Left ventricle myocardium inferior (tissue), 1 donor: ENCODE measurements at places on chromosomes 12 and 14.
A peak's percentile ranks its signal among the peaks of the same experiment; 100 is the strongest.

GRCh38 chr12:121595520-121595919, 14.7 kb upstream of the KDM2B start:
- DNase-seq = no peak

DNA sequence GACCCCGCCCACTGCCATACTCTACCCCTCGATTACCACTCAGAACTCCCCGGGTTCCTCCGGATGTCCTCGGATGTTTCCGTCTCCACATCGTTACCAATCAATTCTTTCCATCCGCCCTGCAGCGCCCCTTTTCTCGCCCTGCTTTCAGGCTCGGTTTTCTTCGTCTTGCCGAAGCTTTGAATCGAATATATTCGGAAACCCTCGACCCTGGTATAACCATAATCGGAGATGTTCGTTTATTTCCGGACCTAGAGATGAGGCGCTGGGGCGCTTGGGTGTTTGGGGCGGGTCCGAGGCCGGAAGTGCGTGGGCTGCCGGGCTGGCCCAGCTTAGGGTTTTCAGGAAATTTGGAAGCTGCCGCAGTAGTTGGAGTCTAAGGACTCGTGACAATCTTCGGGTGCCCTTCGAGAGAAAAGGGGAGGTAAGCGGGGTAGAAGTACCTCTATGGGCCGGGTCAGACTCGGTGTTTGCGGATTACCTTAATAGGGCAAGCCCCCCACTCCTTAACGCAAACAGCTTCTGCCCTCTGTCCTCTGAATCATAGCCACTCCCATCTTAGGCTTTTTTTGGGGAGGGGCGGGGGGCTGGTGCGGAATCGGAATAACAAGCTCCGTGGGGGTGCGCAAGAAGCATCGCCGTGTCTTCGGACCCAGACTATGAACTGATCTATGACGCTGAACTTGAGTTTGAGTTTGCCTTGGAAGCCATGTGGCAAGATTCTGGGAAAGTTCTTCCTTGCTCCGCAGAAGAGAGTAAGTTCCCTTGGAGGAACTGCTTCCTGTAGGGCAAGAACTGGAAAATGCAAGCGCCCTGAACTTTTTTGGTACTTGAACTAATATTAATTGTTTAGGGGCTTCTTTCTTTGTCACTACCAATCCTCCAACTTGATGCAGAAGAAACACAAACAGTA, at the start of gene C14orf119:
Gene C14orf119 (plus strand): TSS at position 310 of the 913 bp plus-strand sequence. CDS start 2,154 bp downstream, outside the sequence.
- peak; percentile 100 for DNase-seq

DNA sequence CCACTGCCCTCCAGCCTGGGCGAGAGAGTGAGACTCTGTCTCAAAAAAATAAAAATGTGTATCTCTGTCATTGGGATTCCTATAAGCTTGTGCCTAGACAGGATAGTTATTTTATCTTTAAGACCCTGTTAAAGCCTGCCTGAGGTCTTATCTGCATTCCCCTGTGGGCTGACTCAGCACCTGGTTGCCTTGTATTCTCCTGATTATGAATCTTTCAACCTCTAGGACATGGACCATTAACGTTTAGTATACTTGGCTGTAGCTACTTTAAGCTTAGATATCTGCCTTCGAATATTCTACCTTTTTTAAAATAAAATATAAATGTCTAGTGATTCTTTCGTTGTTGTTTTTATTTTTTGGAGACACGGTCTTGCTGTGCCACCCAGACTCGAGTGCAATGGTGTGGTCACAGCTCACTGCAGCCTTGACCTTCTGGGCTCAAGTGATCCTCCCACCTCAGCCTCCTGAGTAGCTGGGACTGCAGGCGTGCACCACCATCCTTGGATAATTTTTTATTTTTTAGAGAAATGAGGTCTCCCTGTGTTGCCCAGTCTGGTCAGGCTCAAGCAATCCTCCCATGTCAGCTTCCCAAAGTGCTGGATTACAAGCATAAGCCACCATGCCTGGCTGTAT, 41.3 kb downstream of the RESF1 start:
- DNase-seq = no peak

- DNase-seq = no peak
These were observed 56.2 kb downstream of the APOBEC1 start for GRCh38 chr12:7609495-7609894.

- no peak for DNase-seq
These were observed 8.6 kb upstream of the NID2 start for GRCh38 chr14:52077256-52077979.

DNA sequence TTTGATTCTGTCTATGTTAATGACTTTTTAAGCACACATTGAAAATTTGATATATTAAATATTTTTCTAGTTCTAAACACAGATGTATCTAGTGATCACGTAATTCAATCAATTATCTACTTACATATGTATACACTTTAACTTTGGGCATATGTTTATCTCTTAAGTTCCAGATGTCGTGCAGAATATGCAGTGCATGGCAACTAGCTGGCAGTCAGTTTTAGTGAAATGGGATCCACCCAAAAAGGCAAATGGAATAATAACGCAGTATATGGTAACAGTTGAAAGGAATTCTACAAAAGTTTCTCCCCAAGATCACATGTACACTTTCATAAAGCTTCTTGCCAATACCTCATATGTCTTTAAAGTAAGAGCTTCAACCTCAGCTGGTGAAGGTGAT, 105.3 kb downstream of the PTPRQ start:
- no peak for DNase-seq

DNA sequence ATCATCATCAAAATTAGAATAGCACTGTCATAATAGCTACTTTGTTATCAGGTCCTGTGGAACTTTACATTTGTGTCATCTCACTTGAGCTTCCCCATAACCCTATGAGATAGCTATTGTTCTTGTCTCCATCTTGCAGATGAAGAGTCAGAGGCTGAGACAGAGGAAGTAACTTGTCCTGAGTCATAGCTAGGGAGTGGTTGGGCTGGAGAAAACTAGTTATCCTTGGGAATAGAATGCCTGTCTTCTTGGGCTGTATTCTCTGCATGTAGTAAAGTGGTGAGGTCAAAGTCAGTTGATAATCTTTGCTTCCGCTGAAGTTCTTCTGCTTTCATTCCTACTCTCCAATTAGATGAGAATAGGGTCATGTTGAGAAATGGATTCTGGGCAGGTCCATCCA, 117.0 kb downstream of the SMOC1 start:
- no peak for DNase-seq

DNA sequence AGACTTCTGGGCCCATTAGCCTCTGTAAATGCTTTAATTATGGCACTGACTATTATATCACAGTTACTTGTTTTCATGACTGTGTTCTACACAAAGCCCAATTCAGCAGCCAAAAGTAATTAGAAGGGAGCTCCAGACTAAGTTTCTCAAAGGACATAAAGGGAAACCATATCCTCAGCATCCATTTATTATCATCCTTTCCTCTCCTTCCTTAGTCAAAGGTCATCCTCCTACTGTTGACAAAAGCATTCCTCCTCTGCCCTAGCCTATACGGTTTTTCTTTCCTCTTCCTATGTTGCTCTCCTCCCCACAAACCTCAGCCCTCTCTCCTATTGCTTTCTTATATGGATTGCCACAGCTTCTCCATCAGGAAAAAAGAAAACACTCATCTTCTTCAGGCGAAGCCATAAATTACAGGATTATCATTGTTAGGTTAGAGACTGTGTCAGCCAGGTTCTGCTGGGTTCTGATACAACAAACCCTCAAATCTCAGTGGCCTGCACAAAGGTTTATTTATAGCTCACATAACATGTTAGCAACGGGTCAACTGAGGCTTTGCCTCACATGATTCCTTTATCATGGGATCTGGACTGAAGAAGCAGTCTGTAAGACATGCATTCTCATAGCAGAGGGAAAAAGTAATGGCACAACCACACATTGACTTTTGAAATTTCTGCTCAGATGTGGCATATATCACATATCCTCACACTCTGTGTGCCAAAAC, 207.2 kb downstream of the SLC5A8 start:
- no peak for DNase-seq

- no peak for DNase-seq
These were observed 2.0 kb upstream of the SETD1B start for GRCh38 chr12:121801595-121802484.

DNA sequence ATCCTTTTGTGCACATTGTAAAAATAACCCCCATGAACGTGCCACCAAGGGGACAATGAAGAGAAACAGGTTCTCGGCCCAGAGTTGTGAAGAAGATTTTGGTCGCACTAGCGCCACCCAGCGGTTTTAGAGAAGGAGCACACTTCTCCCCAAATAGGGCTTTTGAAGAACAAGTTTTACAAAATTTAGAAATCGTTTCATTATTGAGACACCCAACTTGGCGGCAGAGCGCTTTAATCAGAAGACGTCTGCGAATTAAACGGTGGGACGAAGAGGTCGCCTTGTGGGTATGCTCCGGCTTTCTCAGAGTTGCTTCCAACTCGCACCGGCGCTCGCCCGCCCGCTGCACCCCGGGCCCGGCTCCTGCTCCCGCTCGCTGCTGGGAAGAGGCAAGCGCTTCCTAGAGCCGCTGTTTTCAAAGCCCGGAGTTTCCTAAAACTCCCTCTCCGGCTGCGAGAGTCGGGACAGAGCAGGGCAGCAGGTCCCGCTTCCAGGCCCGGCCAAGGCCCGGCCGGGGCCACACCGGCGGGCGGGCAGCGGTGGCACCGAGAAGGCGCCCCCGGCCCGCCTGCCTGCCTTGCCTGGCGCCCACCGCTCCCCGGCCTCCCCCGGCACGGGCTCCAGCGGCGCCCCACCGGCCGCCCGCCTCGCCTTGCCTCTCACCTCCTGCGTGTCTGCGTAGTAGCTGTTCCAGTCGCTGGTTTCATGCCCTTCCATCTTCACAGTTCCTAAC, 645 bp downstream of the FOXA1 start:
- no peak for DNase-seq
